ENCODE measurements at places on chromosomes 6 and 20. TPM values are rescaled to one million over a fixed set of nuclear protein-coding genes. Genes with fewer than 3 reads are reported as not detected.

- no peak for DNase-seq
Observed at GRCh38 chr6:155373276-155373675, 59.0 kb upstream of the TFB1M start.

DNA sequence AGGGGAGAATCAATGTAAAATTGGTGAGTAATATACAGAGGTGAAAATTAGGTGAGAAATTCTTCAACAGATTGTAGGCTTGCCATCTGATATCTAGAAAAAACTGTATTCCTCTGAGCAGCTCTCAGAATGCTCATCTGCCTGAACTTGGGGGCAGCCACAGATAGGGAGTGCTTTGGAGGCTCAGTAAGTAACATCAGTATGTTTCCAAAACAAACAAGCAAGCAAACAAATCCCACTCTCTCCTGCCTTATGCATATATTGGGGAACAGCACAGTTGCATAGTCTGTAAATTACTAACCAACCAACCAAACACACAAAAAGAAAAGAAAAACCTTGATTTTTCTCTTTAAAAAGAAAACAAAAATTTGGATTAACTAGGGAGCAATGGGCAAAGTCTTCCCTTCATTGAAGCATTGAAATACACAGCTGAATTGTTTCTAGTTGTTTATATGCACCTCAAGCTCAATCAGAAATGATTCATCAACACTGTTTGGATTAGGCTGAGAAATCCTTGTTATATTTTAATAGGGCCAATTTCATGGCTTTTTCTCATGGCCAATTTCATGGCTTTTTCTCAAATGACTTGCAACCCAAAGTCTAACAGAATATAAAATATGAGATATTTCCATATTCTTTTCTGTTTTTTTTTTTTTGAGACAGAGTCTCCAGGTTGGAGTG is 50.1 kb upstream of the DEK start:
- DNase-seq, result no peak

DEFB121 gene
- total RNA-seq, result not detected

SIRPB1 gene
- 9.8 TPM for total RNA-seq

GRCh38 chr6:107800564-107801164 is 23.4 kb downstream of the SCML4 start:
- DNase-seq, result no peak

DNA sequence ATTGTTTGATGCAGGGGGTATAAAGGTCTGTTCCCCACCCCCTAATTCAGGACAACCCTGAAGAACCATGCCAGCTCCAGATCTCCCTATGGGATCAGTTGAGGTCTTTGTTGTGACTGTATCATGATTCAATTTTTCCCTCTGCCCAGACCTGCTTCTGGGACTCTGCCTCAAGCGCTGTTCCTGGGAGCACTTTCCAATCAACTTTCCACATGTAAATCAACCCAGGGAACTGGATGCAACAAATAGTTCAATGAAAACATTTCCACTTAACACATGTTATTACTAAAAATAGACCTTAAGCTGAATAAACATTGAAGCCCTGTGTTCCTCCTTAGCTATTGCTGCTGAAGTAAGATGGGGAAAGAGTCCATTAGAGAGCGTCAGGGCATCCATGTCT is 139.5 kb downstream of the C6orf58 start:
- DNase-seq, result no peak

- no peak for DNase-seq
Observed at GRCh38 chr6:124073021-124073420, 269.4 kb downstream of the NKAIN2 start.

DNA sequence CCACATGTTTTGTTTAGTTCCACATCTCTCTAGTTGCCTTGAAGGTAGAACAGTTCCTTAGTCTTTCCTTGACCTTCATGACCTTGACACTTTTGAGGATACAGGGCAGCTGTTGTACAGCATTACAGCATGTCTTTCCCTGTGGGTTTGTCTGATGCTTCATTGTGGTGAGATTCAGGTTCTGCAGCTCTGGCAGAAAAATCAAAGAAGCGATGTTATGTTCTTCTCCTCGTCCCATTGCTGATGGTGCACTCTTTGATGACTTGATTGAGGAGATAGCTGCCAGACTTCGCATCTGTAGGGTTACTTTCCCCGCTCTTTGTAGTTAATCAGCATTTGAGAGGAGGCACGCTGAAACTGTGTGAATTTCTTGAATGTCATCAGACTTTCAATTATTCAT is 12.0 kb downstream of the CEBPB start:
- no peak for DNase-seq

- no peak for DNase-seq
Observed at GRCh38 chr6:9761220-9761619, 653.7 kb downstream of the TFAP2A start.

EBF4 gene
- total RNA-seq, result 4.6 TPM

GABRR1 gene
- not detected for total RNA-seq

DNA sequence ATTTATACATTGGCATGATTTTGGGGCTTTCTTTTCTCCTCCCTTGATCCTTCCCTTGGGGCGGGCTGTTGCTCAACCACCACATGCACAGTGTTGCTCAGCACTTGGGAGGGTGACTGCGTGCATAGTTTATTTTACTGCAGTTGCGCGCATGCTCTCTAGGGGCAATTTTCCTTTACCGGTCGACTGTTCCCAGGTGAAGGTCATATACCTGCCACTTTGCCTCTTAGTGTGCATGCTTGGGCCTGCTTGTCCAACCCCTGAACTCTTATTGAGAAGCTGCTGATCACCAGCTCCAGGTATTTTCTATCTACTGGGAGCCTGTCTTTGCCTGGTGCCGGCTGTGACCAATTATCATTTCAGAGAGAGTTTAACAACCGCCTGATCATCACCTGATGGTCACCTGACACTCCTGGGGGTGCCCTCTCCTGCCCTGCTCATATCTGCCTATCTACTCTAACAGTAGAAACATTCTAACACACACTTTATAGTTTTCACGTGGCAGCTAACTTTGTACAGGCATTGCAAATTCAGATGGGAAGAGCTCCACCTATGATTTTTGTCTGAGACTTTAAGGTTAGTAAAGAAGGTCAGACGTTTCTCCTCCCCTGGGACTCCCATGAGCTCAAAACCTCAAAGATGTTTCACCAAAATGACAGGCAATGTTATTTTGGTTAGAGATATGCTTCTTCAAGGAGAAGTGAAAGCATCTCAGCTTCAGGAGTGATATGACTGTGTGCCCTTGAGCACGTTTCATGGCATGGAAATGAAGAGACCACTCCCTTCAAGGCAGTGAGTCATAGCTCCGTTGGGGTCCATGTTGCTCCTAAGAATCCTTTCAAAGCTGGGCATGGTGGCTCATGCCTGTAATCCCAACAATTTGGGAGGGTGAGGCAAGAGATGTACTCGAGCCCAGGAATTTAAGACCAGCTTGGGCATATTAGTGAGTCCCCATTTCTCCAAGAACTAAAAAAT is 227.5 kb upstream of the MYLIP start:
- no peak for DNase-seq

DNA sequence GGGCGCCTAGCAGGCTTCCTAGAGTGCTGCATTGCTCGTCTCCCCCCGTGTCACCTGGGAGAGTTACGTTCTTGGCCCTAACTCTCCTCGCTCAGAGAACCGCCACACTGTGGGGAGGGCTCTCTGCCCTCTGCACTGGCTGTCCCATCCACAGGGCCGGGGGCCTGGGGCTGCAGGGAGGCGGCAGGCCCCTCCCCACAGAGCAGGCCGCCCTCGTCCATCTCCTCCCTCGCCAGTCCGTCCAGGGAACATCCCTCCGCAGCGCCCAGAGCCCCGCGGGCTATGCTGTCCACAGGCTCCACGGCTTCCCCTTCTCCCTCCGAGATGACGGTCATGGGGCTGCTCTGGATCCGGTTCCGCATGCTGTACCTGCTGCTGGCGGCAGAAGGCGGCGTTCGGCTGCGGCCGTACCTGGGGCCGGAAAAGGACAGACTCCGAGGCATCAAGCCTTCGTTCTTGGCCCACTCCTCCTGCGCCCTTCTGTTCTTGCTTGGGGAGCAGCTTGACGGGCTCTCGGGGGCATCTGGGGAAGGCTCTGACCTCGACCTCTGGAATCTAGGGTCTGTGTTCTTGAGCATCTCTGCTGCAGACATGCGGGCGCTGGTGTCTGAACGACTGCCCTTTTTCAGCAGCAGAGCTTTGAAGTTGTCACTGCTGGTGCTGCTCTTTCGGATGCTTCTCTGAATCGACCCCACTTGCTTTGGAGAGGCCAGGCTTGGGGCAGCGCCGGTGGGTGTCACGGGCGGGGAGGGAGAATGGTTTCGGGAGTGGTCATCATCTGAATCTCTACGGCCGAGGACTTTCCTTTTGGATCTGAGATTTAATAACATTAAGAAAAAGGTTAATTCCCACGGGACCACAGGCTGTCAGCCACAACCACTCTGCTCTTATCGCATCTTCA is 20.2 kb downstream of the HEBP2 start:
- DNase-seq, result no peak

DNA sequence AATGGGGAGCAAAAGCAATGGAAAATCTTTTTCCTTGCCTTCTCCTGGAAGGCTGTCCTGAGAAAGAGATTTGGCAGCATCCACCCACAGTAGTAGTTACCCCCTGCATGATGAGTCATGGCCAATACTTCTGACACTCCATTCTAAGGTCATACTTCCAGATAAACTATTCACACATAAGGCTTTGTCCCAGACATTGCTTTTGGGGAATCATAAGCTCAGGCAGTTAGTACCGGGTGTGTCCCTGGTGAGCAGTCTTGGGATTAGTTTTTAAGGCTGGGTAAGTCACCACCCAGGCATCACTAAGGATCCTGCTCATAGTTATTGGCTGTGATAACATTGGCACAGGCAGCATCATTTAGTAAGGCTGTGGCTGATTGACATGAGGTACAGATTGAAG is 160.6 kb upstream of the GGTLC1 start:
- no peak for DNase-seq

Measured in omental fat pad (tissue), 4 donors.